ENCODE measurements at places on chromosomes 3 and 15.
A peak's percentile ranks its signal among the peaks of the same experiment; 100 is the strongest.

DNA sequence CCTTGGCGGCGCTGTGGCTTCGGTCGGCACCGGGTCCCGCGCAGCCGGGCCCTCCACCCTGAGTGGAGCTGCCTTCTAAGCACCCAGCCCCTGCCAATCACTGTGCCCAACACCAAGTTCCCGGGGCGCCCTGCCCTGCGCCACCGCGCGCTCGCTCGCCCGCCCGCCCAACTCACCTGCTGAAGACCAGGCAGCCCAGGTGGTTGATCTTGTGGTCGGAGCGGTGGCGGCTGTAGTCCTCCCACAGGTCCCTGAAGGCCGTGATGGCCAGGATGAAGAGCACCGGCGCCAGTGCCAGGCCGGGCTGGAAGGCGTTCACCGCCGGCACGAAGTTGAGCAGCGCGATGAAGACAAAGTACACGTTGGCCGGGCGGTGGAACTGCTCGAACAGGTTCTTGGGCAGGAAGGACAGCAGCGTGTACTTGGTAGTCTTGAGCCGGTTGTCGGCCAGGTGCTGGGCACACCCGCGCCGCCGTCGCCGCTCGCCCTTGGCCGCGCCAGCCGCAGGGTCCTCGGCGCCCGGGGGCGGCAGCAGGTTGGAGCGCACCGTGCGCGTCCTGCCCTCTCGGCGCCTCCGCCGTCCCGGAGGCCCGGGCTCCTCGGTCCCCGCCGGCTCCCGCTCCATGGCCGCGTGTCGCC is 536 bp downstream of the ATP10A start:
- DNase-seq = peak; percentile 40

GRCh38 chr3:122890077-122890719 is 95.3 kb downstream of the SLC49A4 start:
- DNase-seq = no peak

GRCh38 chr3:111812701-111813100 is 46.4 kb upstream of the PHLDB2 start:
- no peak for DNase-seq

GRCh38 chr3:38542401-38543298 is 46.5 kb downstream of the EXOG start:
- DNase-seq = no peak

DNA sequence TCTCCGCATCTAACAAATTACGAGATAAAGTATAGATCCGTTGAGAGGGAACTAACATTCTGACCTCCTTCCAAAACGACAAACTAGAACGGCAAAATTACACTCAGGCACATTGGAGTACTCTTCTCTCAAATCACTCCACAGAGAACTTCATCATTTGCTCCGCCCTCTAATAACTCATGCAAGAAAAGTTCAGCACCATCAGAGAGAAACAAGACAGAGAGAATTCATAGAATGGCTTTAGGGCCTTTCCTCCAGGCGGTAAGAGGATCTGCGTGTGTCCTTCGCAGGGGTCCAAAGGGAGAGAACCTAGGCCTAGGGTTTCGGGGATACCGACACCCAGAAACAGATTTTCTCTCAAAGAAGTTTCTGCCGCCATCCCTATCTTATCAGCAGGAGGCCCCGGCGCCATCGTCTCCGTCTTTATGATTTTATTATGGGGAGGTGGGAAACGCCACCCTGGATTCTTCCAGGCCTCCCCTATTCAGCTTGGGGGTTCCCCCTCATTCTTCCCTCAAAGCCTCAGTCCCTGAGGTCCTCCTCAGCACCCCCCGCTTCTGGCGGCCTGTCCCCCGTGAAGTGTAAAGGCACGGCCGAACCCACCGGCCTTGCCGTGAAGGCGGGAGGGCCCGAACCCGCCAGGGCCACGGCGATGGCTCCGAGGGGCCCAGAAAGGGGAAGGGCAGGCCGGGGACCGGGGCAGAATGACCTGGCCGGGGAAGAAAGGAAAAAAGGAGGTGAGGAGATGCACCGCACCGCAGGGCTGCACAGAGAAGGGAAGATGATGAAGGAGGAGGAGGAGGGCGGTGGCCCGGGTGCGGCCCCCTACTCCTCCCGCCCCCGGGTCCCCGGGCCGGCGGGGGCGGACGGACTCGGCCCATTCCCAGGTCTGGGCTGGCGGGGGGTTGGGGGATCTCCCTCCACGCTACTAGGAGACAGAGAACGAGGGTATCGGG is 768 bp downstream of the UBXN7 start:
- DNase-seq = peak; percentile 10

GRCh38 chr3:14452740-14453710 is 50.6 kb downstream of the SLC6A6 start:
- DNase-seq = no peak

- no peak for DNase-seq
Measured at GRCh38 chr3:50478051-50478450, 25.4 kb downstream of the CACNA2D2 start.

- DNase-seq = no peak
Measured at GRCh38 chr3:63351159-63352007, 73.3 kb downstream of the SYNPR start.

DNA sequence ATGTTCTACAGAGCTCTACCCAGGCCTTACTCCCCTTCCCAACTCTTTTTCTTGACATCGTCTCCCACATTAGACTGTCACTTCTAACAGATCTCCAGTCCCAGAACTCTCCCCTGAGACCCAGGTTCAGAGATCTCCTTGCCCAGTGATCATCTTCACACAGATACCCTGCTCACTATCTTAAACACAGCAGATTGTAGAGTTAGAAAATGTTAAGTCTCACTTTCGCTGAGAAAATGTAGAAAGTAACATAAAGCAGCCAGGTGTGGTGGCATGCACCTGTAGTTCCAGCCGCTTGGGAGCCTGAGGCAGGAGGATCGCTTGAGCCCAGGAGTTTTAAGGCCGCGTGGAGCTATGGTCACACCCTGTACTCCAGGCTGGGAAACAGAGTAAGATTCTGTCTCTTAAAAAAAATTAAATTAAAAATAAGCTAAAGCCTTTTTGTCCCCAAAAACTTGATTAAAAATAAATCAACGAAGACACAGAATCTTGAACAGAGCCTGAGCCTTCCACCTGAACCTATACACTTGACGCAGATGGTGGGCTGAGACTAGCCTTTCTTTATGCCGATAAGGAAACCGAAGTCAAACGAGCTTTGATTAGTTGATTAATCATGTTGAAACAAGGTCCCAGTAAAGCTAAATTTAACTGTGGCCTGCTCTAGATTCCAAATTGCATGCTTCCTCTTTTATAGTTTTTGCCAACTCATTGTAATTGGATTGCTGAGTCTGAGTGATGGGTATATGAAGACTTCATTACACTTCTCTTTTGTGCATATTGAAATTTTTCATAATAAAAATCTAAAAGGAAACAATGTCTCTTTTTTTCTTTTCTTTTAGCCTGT is 31.3 kb upstream of the BLM start:
- no peak for DNase-seq

DNA sequence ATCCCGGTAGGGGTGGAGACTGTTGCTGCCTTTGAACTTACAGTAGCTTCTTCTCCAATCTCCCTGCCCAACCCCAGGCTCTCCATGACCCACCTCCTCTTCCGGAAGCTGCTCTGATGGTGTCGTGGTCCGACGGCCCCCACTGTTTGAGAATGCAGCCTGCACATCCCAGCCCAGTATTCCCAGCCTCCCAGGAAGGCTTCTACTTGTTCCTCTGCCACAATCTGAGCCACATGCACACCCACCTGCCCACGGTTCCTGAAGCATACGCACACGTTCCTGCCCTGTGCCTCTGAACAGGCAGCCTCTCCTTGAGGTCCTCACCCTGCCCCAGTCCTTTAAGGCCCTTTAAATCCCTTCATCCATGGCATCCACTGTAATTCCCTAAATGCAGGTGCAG is 57.4 kb downstream of the ABTB1 start:
- DNase-seq = no peak

DNA sequence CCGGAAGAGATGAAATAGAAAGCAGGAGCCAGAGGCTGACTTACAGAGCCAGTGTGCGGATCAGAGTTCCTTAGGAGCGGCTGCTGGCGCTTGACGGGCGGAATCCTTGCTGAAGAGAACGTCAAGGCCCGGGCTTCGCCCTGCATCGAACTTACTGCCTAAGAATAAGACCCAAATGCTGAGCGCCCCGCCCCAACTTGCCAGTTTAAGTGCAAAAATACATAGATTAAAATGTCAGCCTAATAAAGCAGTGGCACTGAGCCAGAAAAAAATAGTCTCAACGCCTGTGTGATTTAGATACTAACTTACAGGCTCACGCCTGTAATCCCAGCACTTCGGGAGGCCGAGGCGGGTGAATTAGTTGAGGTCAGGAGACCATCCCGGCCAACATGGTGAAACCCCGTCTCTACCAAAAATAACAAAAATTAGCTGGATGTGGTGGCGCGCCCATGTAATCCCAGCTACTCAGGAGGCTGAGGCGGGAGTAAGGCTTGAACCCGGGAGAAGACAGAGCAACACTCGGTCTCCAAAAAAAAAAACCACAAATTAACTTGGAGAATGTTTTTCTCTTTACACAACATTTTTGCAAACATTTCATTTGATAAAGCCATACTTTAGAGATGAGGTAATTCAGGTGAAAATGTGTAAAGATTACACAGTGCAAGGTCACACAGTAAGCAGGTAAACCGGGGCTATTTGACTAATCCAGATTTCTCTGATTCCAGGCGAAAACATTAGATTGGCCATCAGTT is 1.2 kb upstream of the UBP1 start:
- no peak for DNase-seq

- DNase-seq = no peak
Measured at GRCh38 chr15:74156678-74157411, 16.7 kb upstream of the ISLR start.

DNA sequence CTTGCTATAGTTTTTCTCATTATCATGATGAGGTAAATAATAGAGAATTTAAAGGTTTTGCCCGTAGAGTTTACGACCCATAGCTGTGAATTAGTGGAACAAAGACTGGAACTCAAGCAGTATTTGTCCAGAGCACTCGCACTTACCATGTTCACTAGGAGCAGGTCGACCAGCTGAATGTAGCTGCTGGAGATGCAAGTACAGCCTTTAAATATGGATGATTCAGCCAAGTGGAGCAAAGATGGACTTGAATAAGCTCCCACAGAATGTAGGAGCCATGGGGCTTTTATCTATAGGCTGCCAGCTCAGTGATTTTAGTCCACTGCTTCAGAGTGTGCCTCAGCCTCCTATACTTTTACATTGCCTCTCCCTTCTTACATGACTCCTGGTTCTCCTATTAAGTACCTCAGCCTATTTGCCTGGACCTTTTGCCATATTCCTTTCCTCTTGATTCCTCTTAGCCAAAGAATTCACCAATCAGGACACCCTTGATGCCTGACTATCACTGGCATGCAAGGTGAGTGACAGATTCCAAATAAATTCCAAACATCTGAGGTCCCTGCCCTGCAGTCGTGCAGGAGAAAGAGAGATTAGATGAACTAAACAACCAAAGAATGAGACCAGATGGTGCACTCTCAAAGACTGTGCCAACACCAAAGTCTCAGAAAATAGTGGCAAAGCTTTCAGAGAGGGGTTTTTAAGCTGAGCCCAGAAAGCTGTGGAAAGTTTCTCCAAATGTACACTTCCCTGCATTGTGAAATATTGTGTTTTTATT is 3.9 kb downstream of the MKRN3 start:
- DNase-seq = no peak

- no peak for DNase-seq
Measured at GRCh38 chr3:35064761-35065160, 574.6 kb upstream of the ARPP21 start.

DNA sequence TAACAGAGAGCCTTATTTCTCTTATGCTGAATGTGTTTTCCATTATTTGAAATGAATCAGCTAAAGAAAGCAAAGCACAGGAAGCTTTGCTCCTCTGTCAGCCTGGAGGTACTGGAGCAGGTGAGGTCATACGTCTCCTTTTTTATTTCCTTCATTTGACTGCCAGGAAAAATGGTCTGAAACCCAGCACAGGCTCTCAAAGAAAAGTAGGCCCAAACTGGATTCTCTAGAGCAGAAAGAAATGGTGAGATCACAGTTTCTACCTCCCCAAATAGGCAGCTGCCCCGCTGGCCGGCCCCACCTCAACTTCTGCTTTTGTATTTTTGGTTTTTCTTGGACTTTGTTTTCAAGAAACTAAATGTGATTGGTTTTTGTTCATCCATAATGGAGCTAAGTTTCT is 95.1 kb downstream of the RPL39L start:
- DNase-seq = no peak

DNA sequence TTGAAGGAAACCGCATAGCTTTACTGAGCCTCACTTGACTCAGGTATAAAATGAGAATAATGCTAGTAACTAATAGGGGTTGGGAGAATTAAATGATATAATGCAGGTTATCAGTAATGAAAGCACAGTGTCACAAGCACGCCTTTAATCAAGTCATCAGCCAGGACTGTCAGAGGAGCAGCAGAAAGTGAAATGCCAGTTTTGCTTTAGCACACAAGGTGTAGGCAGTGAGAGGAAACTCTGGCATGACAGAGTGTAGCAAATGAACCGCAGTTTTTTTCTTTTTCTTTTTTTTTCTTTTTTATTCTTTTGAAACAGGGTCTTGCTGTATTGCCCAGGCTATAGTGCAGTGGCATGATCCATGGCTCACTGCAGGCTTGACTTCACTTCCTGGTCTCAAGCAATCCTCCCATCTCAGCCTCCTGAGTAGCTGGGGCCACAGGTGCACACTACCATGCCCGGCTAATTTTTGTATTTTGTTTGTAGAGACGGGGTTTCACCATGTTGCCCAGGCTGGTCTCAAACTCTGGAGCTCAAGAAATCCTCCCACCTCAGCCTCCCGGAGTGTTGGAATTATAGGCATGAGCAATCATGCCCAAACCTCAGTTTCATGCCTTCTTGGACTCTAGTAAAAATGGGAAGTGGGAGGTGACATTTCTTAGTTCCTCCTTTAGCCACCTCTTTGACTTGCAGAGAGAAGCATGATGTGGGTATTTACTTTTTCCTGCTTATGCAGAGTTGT is 9.7 kb upstream of the SCAANT1 start:
- DNase-seq = no peak

DNA sequence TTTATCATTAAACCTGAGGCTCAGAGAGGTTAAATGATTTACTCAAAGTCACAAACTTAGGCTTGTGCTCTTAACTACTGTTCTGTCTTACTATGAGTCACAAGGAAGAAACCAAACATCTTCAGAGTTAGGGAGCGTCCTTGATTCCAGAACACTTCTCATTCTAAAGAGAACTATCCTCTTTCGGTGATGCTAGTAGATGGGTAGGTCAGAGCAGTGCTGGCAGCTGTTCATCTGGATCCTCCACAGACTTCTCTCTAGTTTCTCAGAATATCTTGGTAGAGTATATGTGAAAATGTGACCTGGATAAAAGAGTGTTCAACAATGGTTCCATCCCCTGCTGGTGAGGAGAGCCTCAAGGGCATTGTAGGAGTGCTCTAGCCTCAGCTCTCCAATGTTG is 3.3 kb downstream of the ARL6IP5 start:
- DNase-seq = no peak

DNA sequence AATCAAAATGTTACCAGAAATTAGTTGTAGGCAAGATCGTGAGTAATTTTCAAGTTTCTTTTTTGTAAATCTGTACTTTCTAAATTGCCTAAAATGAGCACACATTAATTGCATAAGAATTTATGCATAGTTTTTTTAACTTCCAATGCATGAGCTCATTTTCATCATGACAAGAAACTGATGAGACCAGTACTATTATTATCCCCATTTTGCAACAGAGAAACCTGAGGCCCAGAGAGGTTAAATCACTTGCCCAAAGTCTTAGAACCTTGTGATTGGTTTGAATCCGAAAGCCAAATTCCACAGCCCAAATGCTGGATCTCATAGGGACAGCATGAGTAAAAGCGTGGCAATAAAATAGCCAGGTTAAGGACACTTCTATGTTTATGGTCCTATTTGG is 274.7 kb downstream of the ERC2 start:
- DNase-seq = no peak

All from stimulated activated CD4-positive, alpha-beta T cell treated with anti-CD3 and anti-CD28 coated beads, Interleukin-2, amount 100 ng/mL, for 48 hours (primary cell).